ENCODE measurements at places on chromosomes 3 and 15.

GRCh38 chr3:58173669-58174398 is 36.9 kb downstream of the DNASE1L3 start:
- peak; percentile 22 for DNase-seq

DNA sequence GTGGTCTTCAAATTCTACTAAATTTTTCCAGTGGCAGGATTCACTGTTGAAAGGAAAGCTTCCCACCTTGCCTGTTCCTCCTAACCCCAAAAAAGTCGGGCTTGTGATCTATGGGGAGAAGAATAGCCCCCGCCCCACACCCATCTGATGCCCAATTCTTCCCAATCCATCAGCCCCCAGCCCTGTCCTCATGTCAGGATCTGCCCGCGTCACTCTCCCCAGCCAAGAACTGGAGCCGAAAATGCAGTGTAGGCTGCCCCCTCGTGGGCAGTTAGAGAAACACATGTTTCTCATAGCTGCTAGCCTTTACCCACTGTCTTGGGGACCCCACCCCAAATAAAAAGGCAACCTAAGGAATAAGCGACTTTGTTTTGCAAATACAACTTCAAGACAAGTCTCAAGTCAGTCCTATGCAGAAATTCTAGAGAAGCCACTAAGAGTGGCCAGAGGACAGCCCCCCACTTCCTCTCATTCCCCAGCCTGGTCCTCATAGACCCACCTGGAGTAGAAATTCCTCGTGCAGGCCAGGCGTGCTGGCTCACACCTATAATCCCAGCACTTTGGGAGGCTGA is 13.0 kb upstream of the CSK start:
- DNase-seq: peak; percentile 72

DNA sequence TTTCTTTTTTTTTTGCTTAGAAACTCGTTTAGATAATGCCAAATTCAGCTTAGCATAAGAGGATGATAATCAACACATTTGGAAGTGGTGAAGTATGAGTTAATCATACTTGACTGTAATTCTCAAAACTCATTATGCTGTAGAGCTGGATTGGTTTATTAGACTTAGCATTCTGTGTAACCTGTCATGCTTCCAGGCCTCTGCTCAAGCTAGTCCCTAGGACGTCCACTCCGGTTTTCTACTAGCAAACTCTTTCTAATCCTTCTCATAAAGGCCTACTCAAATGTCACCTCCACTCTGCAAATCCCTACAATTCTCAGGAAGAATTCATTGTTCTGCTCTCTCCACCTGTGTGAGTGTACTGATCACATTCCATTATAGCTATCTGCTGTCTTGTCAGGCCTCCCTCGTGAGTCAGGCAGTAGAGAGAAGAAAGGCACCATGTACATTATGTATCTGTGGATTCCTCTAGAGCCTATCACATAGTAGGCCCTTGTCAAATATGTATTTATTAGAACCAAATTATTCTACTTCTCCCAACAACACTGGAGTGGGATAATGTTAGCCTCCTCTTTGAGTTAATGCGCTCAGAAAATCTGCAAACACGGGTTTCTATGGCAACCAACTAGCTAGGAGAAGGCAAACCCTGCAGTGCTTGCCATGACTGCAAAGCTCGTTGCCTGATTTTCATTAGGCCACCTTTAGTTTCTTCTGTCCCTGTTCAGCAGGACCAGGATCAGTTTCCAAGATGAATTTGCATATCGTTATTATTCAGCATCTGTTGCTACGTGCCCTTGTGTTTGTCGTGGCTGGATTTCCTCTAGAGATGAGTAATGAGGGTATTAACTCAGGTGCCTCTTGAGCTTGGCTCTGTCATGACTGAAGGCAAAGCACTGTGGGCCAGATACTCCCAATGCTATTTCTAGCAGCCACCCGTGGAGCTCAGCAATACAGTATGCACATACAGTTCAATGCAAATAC is 30.7 kb downstream of the ATP13A5 start:
- DNase-seq: no peak

DNA sequence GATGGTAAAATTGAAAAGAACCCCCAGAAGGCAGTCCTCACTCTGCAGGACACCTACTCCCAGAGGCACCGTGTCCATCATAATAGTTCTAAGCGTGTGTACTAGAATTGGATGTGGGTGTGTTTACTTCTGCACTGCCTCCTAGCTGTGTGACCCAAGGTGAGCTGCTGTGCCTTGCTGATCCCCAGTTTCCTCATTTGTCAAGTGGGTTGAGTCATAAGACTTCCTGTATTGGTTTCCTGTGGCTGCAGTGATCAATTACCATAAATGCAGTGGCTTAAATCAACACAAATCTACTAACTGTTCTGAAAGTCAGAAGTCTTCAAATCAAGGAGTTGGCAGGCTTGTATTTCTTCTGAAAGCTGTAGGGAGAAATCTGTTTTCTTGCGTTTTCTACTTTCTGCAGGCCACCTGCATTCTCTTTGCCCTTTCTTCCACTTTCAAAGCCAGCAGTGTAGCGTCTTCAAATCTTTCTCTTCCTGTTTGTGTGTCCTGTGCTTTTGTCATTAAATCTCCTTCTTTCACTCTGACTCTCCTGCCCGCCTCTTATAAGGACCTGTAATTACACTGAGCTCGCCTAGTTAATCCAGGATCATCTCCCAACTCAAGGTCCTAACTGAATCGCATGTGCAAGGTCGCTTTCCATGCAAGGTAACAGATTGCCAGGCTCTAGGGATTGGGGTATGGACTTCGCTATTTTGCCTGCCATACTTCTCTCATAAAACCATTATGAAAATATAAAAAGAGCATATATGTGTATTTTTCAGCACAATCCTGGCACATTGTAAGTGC is 59.0 kb downstream of the RORA start:
- DNase-seq: peak; percentile 26
